ENCODE measurements at places on chromosomes 16 and 17. TPM values are rescaled to one million over a fixed set of nuclear protein-coding genes. Genes with fewer than 3 reads are reported as not detected.

The TBX2 gene
- 5.9 TPM for total RNA-seq

The FA2H gene
- 43.1 TPM for total RNA-seq

The KRTAP1-5 gene
- total RNA-seq = not detected

The KRT28 gene
- not detected for total RNA-seq

The HOXB1 gene
- not detected for total RNA-seq

The SNRNP25 gene
- 69.6 TPM for total RNA-seq

The CDH15 gene
- total RNA-seq = not detected

The SMG1 gene
- 22.6 TPM for total RNA-seq

The SLC35B1 gene
- 90.8 TPM for total RNA-seq

The KCNH4 gene
- 0.42 TPM for total RNA-seq

The G6PC1 gene
- total RNA-seq = not detected

The TP53TG3D gene
- 1.00 TPM for total RNA-seq

The ARHGAP23 gene
- total RNA-seq = 55.2 TPM

The CLDN7 gene
- 0.71 TPM for total RNA-seq

The HBQ1 gene
- 6.9 TPM for total RNA-seq
